Pulmonary artery endothelial cell (primary cell): ENCODE measurements at places on chromosomes 11 and 22. TPM values are rescaled to one million over a fixed set of nuclear protein-coding genes. Genes with fewer than 3 reads are reported as not detected.

DNA sequence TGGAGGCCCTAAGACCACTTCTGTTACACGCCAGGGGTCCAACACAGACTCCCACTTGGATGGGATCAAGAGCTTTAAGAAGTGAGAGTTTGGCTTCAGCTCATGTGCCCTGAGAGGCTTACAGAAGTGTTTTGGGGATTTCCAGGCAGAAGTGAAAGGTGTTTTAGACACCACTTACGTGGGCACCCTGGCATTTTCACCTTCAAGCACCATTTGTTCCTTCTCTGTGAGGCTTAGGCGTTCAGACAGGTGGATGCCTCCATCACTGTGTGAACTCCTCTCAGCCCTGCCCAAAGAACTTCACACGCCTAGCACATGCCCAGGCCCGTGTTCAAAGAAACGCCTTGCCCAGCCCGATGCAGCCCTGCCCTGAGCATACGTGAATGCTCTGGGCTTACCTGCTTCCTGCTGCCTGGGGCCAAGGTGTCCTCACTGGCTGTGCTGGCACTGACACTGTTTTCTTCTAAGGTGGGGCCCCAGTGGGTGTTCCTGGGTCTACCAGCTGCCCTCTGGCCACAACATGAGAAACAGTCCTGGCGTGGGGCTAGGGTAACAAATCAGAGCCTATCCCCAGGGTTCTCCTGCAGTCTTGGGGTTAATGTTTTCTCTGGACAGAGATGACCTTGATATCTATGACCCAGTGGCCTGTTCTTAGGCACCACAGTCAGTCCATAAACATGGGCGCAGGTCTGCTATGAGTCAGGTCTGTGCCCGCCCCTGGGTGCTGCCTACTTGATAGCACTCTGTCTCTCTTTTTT lies 34.0 kb downstream of the AMPD3 start:
- DNase-seq = no peak

DNA sequence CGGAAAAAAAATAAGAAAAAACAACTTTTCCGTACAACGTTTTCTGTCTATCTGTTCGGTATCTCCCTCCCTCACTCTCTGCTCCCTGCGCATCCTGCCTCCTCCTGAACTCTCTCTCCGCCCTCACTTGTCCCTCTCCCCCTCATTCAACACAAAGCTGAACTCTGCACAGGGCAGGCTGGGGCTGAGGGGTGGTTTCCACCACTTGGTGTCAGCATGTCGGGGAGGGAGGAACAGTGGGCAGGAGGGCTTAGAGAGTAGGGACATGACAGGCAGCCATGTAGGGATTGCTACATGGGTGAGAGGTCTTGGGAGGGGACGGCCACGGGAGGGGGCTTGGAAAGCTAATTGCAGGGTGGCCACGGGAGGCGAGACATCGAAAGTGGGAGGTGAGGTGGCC lies 17.6 kb downstream of the SLC22A12 start:
- no peak for DNase-seq

GRCh38 chr11:4213746-4214145 lies 119.1 kb downstream of the RRM1 start:
- no peak for DNase-seq

DNA sequence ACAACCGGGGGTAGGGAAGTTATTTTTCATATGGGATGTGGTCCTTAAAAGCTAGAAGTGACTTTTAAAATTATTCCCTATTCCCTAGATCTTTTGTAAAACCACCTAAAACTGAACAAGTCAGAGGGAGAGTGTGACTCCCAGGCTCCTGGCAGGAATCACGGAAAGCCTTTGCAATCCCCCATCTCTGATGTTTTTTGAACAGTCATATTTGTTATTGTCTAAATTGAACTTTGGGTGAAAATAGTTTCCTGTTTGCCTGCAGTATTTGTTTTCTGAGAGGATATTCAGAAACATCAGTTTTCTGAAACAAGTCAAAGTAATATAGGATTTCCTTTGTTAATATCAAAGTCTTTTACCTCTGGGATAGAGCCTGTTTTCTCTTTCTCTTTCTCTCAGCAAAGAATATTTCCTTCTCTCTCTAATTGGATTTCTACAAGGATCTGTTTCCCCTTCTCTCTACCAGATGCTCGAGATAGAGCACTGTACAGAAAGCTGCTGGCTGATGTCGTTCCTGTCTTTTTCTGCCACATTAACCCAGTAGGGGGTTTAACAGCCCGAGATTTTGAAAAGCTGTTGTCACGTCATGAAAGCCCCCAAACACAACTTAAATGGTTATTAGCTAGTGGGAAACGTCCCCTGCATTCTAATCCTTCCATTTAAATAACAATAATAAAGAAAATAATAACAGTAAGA lies 132.2 kb upstream of the PITPNB start:
- DNase-seq = peak; percentile 15

DNA sequence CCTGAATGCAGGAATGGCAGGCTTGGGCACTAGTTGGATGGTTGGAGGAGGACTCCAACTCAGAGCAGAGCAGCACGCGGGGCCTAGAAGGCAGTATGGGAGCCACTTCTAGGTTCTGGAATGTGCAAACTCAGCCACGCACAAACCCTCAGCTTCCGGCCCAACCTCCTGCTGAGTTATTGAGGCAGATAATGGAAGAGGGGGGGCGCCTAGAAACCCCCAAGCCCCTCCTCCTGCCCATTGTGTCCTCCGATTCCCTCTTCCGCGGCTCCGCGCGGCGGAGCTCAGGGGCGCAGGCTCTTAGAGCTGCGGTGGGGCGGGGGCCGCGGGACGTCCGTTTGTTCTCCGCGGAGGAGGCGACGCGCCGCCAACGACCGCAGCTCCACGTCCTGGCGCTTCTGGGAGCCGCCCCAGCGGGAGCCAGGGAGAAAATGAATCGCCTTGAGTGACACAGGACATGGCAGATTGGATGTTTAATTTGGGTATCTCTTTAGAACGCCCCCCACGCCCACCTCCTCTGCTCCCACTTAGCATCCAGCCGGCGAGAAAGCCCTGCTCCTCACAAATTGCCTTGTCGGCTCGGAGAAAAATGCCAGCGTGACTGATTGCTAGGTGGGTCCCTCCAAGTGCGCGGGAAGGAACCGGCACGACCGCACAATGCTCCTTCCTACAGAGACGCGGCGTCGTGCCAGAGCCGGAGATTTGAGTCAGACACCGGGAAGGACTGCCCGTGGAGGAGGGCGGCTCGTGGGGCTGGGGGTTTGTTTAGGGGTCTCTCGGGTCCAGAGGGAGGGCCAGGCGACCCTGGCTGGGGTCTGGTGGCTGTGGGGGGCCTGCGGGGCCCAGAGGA lies 144.6 kb downstream of the NECTIN1 start:
- peak; percentile 24 for DNase-seq

DNA sequence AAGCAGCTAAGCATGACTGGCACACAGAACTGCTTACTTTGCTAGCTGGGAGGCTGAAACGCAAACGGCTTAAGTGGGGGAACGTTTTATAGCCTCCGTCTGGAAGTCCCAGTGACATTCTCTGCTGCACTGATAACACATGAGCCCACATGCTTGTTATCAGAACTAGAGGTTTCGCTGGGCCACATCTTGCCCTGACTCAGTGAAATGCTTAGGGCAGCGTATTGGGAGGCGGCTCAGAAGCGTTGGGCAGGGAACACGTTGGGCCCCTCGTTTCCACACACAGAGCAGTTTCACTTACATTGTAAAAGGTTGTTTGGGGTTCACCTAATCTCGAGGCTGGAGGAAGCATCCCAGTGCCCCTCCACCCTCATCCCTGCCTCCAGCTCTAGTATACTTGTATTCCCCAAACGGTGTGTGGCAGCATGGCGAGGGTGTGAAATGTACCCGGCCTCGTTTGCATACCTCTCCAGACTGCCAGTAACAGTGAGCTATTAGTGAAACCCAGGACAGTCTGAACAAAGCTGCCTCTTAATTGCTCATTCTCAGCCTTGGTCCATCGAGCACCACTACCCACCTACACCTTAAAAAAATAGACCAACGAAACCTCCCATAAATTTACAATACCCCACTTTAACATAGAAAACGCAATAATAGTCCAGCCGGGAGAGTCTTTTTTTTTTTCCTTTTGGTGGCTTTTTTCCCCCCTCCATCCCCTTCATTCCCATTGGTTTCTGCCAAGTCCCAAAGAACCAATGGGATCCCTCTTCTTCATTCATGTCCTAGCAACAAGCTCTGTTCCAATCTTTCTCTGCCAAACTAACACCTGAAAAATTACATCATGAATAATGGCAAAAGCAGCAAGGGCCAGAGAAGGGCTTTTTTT lies 218.8 kb upstream of the SORL1-AS1 start:
- no peak for DNase-seq

The STK33 gene
- total RNA-seq = 0.11 and 0.33 TPM in 2 replicates

The XKR3 gene
- not detected in 2 replicates for total RNA-seq

DNA sequence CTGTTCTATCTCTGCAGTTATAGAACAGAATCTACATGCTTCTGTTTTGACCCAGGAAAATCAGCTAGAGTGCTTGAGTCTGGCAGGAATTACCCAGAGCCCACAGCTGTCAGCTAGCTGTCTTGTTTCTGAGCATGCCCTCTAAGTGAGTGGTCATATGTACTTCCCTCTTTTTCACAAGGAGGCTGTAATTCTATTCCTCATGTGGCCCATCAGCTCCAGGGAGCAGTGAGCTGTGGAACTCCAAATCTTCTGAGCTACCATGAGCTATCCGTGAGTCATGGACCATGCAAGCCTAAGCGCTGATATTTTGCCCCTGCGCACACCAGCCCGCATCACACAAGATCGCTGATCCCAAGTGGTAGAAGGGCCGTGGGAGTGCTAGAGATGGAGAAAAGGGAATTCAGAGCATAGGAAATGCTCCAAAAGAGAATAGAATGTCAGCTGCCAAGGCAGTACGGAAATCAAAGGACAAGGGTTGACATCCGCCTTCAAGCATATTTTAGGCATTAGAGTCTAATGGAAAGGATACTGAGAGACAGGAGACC lies 5.4 kb downstream of the FJX1 start:
- no peak for DNase-seq

- no peak for DNase-seq
Observed at GRCh38 chr11:73972620-73973449, 9.8 kb downstream of the UCP2 start.
